ENCODE measurements at places on chromosomes 4 and X.

GRCh38 chr4:93646233-93646930, 182.2 kb upstream of the ATOH1 start:
- no peak for DNase-seq

- no peak for DNase-seq
Observed at GRCh38 chr4:8856835-8857621, 14.6 kb downstream of the HMX1 start.

GRCh38 chr4:3656416-3657356, 109.5 kb upstream of the ADRA2C start:
- DNase-seq = peak; percentile 24

GRCh38 chrX:63751481-63751880, 33.5 kb downstream of the ARHGEF9 start:
- DNase-seq = no peak

GRCh38 chrX:41033299-41033698, 51.9 kb upstream of the USP9X start:
- no peak for DNase-seq

DNA sequence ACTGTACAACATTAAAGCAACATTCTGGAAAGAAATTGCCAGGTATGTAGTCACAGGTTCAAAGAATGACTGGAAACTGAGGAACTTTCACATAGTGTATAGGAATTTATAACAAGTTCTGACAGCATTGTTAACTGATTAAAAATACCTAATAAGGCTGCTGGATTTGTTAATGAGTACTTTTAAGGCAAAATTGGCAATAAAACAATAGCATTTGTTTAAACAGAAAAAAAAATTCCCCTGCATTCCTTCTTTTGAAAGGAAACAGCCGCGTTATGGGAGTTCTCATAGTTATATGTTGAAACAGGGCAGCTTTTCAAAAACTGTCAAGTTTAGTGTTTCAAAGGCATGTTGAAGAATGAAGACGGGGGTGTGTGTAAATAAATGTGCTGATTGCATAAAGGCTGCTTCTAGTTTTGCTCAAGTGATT, 282.5 kb upstream of the FAT1 start:
- DNase-seq = no peak

DNA sequence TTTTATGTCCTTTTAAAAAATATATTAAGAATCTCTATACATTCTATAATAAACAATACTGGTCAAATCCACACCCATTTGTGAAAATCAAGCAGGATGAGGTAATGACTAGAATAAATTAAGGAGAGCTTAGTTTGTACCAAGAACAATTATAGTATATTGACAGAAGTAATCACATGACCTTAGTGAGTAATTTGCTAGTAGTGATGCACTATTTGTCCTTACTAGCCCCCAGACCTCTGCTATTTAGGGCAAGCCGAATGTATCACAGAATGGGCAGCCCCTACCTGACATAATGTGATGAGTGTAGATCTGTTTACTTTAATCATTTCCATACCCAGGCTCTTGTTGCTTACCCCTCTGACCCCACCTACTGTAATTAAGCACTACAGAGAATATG, 15.8 kb downstream of the ATP1B4 start:
- DNase-seq = no peak

Measured in germinal center (tissue), 1 donor.